ENCODE measurements at places on chromosomes 16 and 17. TPM values are rescaled to one million over a fixed set of nuclear protein-coding genes. Genes with fewer than 3 reads are reported as not detected.

DNA sequence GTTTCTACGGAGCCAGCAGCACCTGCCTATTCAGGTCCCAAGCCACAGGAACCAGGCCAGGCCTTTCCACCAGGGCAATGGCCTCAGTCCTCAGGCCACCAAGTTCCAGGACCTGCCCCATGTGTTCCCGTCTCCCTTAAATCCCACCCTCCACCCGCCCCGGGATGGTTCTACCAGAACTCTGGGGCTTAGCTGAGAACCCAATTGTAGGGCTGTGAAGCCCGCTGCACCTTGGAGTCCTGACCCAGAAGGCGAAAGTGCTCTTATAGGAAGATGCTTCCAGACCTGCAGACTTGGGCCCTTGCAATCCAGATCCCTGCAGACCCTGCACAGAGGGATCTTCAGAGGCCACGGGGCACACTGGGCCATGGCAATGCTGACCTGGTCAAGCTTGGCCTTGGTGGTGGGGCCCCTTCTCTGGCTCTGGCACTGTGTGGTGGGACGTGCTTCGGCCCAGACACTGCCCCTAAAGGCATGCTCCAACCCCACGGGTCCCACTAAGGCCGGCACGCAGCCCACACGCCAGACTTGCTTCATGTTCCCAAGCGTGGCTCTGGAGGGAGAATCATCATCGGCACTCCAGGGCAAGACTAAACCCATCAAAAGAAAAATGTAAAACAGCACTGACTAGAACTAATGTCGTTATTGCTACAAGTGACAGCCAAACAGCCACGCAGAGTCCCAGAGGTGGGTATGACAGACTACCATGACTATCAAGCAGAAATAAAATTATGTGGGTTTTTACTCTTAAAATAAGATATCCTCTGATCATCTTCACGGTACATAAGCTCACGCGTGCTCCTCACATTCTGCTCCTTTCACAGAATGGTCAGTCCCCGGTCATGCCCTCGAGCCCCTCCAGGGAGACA, 41.3 kb upstream of the ATP2A3 start:
- DNase-seq = no peak

GRCh38 chr17:43759836-43760235, 1.2 kb upstream of the SOST start:
- no peak for DNase-seq

- DNase-seq = no peak
Measured at GRCh38 chr16:31331807-31332301, 23.1 kb upstream of the ITGAX start.

- no peak for DNase-seq
Measured at GRCh38 chr16:72442385-72443158, 270.6 kb upstream of the PMFBP1 start.

- DNase-seq = no peak
Measured at GRCh38 chr16:2335286-2335895, 5.1 kb downstream of the ABCA3 start.

- no peak for DNase-seq
Measured at GRCh38 chr17:37502009-37502936, 12.6 kb downstream of the DUSP14 start.

- DNase-seq = peak; percentile 79
Measured at GRCh38 chr16:17476414-17477259, 5.9 kb upstream of the XYLT1 start.

GRCh38 chr17:31748881-31749280, 110.2 kb downstream of the COPRS start:
- no peak for DNase-seq

DNA sequence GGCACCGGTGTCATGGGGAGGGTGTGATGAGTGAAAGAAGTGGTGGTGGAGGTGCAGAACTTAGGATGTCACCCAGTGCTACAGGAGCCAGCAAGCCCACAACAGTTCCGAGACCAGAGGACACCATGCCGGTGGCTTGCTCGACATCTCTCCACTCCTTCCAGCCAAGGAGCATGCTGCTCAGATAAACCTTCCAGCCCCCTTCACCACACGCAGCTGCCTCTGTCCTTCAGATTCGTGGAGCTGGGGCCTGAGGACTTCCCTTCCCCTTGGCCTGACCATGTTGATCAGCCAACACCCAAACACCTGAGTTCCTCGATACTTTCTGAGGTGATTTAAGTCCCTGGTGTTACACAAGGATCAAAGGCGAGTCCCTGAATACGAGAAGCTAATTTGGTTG, 188.8 kb upstream of the FOXF1 start:
- no peak for DNase-seq

DNA sequence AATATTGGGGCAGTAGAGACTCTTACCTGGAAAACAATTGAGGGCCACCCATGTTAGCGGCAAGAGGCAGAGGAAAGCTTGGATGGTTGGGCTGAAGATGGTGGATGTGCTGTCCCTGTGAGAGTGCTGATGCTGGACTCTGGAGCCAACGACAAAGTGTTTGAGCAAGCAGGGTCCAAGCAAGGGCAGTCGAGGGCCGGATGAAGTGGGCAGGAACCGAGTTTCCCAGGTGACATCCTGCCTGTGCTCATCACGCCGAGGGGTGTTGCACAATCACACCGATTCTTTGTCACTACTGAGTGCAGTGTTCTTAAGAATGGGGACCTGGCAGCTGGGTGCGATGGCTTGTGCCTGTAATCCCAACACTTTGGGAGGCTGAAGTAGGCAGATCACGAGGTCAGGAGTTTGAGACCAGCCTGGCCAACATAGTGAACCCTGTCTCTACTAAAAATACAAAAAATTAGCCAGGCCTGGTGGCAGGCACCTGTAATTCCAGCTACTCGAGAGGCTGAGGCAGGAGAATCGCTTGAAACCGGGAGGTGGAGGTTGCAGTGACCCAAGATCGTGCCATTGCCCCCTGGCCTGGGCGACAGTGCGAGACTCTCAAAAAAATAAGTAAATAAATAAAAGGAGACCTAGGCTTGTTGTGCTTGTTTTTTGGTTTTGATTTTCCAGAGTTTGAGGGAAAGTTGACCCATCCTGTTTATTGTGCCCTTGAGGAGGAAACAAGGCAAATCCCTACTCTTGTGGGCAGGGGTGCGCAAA, 6.1 kb downstream of the PYCARD start:
- DNase-seq = no peak

GRCh38 chr17:561116-561515, 153.5 kb downstream of the VPS53 start:
- no peak for DNase-seq

DNA sequence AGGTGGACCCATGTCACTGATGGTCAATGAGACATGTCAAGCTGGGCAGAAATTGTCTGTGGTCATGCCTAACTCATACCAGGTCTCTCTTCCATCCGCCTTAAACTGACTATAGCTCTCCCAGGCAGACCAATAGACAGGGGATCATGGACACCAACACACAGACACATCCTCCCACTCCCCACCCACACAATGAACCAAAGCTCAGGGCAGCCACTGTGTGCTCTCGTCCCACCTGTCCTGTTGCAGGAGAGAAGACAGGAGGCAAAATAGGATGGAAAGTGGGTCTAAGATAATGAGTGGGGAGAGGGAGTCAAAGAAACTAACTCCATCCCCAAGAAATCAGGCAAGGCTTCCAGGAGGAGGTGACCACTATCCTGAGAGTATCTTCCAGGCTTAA, 3.2 kb downstream of the PYY start:
- DNase-seq = no peak

DNA sequence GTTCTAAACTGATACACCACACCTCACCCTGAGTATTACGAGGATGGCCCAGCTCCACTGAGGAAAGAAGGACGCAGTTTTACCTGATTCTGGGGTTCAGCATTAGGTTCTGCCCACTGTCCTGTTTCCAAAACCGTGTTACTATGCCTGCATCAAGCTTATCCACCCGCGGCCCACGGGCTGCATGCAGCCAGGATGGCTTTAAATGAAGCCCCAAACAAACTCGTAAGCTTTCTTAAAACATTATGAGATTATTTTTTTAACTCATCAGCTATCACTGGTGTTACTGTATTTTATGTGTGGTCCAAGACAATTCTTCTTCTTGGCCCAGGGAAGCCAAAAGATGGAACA, 4.0 kb upstream of the CD300LG start:
- DNase-seq = no peak

GRCh38 chr17:69732272-69732918, 317.9 kb downstream of the MAP2K6 start:
- DNase-seq = no peak

DNA sequence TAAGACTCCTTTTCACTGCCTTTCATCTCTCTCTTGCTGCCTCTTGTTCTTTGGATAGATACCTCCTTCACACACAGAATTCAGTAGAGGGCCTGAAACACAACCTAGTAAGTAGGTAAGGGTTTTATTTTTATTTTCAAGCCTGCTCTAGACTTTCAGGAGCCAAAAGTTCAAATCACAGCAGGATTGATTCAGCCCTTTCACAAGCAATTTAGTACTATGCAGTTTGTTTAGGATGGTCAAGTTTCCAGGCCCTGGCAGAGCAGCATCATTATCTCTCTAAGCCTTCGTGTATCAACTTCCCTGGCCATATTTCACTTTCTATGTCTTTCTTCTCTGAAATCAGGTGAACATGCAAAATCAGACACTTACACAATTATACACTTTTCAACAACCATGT, 148.8 kb upstream of the CORO6 start:
- no peak for DNase-seq

DNA sequence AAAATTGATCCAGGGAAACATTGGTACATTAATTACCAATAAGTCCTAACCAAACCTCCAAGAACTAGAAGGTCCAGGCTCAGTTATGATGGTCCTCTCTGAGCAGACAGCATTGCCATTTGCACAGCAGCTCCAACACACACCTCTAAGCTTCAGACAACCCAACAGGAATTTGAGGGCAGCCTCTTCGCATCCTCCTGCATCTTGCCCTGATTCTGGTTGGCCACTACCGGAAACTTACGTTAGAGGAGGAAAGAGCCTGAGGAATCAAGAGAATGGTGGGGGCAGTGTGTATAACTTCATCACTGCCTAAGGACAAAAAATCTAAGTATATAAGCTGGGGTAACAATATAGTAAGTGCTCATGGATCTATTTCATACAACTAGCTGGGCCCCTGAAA, 15.7 kb downstream of the FAM117A start:
- DNase-seq = no peak

GRCh38 chr17:44940317-44940716, 7.3 kb downstream of the KIF18B start:
- DNase-seq = peak; percentile 11

DNA sequence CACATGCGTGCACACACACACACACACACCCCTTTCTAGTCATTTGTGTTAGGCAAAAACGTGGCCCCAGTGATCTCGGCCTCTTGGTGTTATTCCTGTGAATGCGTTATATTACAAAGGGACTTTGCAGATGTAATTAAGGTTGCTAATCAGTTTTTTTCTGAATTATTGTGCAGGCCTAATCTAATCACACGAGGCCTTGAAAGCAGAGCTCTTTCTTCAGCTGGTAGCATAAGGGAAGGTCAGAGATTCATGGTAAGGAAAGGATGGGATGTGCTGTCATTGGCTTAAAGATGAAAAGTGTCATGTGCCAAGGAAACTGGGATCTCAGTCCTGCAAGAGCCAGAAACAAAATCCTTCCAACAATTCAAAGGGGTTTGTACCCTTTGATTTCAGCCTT, 113.4 kb upstream of the ELAC2 start:
- DNase-seq = no peak

- no peak for DNase-seq
Measured at GRCh38 chr17:81583589-81584342, 31.6 kb upstream of the FAAP100 start.

- no peak for DNase-seq
Measured at GRCh38 chr17:64787255-64787920, 125.3 kb upstream of the SMURF2 start.

DNA sequence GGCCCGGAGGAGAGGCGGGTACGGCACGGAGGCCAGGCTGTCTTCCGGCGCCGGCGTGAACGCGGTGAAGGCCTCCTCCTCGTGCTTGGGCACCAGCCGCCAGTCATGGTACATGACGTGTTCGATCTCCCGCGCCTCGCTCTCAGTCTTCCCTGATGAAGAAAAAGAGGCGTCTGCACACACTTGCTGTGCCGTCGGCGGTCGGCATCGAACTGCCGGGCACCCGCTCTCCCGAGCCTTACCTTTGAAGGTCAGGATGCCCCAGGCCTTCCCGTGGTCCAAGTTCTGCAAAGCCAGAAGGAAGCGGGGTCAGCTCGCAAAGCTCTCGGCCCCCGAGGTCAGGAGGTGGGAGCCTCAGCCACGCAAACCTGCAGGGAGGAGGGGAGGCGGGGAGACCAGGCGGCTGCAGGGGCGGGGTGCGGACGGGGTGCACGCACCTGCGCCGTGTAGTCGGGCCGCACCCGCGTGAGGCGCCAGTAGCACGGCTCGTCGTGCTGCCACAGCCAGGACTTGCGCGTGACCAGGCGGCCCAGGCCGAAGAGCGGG, at the start of gene EME2:
EME2 (plus strand) TSS at position 449 of the 546 bp plus-strand sequence. CDS start 418 bp downstream, outside the sequence.
- peak; percentile 52 for DNase-seq

DNA sequence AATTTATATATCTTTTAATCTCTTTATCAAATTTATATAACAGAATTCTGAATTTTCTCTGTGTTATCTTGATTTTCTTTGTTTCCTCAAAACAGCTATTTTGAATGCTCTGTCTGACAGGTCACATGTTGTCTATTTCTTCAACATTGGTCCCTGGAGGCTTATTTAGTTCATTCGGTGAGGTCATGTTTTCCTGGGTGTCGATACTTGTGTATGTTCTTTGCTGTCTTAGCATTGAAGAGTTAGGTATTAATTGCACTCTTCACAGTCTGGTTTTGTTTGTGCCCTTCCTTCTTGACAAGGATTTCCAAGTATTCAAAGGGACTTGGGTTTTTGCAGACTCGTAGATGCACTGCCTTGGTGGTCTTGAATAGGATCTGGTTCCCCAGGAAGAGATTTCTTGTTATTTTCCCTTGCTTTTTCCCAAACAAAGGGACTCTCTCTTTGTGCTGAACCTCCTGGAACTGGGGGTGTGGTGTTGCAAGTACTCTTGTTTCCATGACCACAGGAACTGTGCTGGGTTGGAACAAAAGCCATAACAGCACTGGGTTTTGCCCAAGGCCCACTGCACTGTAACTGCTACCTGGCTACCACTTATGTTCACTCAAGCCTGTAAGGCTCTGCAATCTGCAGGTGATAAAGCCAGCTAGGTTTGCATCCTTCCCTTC, 1483.0 kb downstream of the CDH8 start:
- no peak for DNase-seq

GRCh38 chr16:77794586-77794985, 6.2 kb downstream of the VAT1L start:
- no peak for DNase-seq

The CORO1A gene
- 13.5 TPM for polyA plus RNA-seq

The SHISA9 gene
- polyA plus RNA-seq = not detected

The TOX3 gene
- not detected for polyA plus RNA-seq

The OR3A3 gene
- polyA plus RNA-seq = not detected

The PLXDC1 gene
- polyA plus RNA-seq = 1.5 TPM

The LRRC37A2 gene
- 3.2 TPM for polyA plus RNA-seq

The TK1 gene
- polyA plus RNA-seq = 112 TPM

The ZSCAN10 gene
- not detected for polyA plus RNA-seq

The NPW gene
- polyA plus RNA-seq = 0.62 TPM

The CCL7 gene
- 0.50 TPM for polyA plus RNA-seq

The DYNLRB2 gene
- 0.44 TPM for polyA plus RNA-seq
